CD8-positive, alpha-beta memory T cell (primary cell): ENCODE measurements at places on chromosomes 4 and X.

GRCh38 chr4:146123231-146123630, 52.3 kb upstream of the LSM6 start:
- DNase-seq: no peak
- H3K4me1 ChIP-seq: no peaks in the 10 kb centered on the region
- H3K4me3 ChIP-seq: no peak overlapping the region
- no peaks in the 10 kb centered on the region for H3K36me3 ChIP-seq

GRCh38 chr4:60443068-60443467, 757.1 kb upstream of the ADGRL3 start:
- H3K4me1 ChIP-seq: no peaks in the 10 kb centered on the region
- no peaks in the 10 kb centered on the region for H3K27me3 ChIP-seq
- H3K27ac ChIP-seq: no peak overlapping the region
- DNase-seq: no peak
- no peaks in the 10 kb centered on the region for H3K36me3 ChIP-seq

- no peaks in the 10 kb centered on the region for H3K4me1 ChIP-seq
- no peak overlapping the region for H3K27ac ChIP-seq
- no peaks in the 10 kb centered on the region for H3K36me3 ChIP-seq
These were observed 1150.6 kb downstream of the FAT4 start for GRCh38 chr4:126465341-126465740.

- H3K36me3 ChIP-seq: peaks cover 5% of the 10 kb centered on the region
- H3K27me3 ChIP-seq: no peaks in the 10 kb centered on the region
- H3K4me1 ChIP-seq: peaks cover 19% of the 10 kb centered on the region
These were observed 8.4 kb downstream of the UBE2K start for GRCh38 chr4:39706334-39706733.

DNA sequence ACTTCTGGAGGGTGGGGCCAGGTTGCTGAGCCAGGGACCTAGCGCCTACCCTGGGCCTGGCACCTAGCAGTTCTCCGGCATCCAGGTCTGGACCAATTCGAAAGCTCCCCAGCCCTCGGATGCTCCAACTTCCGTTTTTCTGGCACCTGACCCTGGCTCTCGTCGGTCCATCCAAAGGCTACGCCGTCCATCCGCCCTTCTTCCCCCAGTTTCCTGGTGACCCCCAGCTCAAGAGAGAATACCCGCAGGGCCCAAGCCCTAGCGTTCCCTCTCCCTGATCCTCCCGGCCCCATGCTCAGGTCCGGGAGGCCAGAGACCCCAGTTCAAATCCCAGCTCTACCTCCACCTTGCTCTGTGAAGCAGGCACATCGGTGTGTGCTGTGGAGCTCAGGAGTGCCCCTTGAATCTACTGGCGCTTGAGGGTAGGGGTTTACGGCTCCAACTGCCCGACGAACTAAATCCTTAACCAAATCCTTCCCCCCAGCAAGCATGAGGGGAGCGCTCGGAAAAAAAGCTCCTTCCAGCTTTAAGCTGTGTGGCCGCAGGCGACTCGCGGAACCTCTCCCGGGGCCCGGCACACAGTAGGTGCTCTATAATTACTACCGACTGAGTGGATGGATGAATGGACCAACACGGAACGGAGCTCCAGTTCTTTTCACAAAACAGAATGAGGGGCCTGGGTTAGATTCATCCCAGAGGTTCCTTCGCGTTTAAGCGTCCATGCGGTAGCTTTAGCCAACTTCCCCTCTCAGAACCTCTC, 1.1 kb downstream of the CRMP1 start:
- no peaks in the 10 kb centered on the region for H3K36me3 ChIP-seq
- H3K4me1 ChIP-seq: no peaks in the 10 kb centered on the region
- H3K4me3 ChIP-seq: no peak overlapping the region
- DNase-seq: no peak
- H3K27me3 ChIP-seq: peaks cover 16% of the 10 kb centered on the region
- H3K27ac ChIP-seq: no peak overlapping the region

- no peak overlapping the region for H3K27ac ChIP-seq
- no peaks in the 10 kb centered on the region for H3K4me1 ChIP-seq
- H3K4me3 ChIP-seq: no peak overlapping the region
- no peak for DNase-seq
These were observed 335.2 kb downstream of the PPP1R2C start for GRCh38 chrX:42442745-42443144.

GRCh38 chrX:13515211-13515930, 54.0 kb upstream of the EGFL6 start:
- H3K4me1 ChIP-seq: no peaks in the 10 kb centered on the region
- no peaks in the 10 kb centered on the region for H3K36me3 ChIP-seq
- DNase-seq: no peak
- no peak overlapping the region for H3K4me3 ChIP-seq
- H3K27ac ChIP-seq: no peak overlapping the region
- H3K27me3 ChIP-seq: no peaks in the 10 kb centered on the region

GRCh38 chr4:145186729-145187128, 6.3 kb upstream of the OTUD4 start:
- H3K27me3 ChIP-seq: no peaks in the 10 kb centered on the region
- no peak overlapping the region for H3K4me3 ChIP-seq
- no peak overlapping the region for H3K27ac ChIP-seq
- no peak for DNase-seq

GRCh38 chr4:2285613-2286381, 23.9 kb upstream of the MXD4 start:
- H3K36me3 ChIP-seq: no peaks in the 10 kb centered on the region
- DNase-seq: no peak
- H3K4me3 ChIP-seq: no peak overlapping the region
- H3K27ac ChIP-seq: no peak overlapping the region

DNA sequence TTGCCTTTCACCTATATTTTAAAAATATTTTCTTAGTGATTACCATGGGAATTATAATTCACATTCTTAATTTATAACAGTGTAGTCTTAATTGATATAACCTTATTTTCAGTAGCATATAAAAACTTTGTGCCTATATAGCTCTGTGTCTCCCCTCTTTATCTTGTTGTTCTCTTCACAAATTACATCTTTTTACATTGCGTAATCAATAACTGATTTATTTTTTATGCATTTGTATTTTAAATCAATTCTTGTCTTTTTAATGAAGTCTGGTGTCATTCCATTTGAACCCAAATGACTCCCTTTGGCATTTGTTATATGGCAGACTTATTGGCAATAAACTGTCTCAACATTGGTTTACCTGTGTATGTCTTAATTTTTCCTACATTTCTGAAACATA, 137.0 kb downstream of the SH3BGRL start:
- no peaks in the 10 kb centered on the region for H3K36me3 ChIP-seq
- DNase-seq: no peak
- no peaks in the 10 kb centered on the region for H3K4me1 ChIP-seq

DNA sequence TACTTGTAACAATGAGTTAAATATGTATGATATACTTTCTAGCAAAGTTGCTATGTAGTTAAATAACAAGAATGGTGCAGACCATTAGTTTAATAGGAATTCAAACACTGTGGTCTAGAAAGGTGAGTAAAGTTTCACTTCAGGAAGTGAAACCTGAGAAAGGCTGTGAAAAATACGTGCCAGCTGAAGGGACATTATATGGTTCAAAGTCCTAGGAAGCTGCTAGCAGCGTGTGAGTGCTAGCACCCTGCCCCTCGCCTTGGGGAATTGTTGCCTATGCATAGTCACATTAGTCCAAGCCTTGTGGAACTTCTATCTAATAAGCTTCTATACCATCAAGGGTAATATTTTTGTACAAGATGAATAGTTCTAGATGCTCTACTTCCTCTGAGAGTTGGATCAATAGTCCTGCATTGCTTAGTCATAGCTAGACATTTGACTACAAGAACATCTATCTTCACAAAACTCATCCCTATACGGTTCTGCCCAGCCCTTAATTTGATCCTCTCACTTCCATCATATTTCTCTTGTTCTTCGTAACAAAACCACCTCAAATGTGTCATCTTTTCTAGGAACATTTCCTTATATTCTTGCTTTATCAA, 45.8 kb upstream of the ARSJ start:
- H3K27me3 ChIP-seq: no peaks in the 10 kb centered on the region
- no peaks in the 10 kb centered on the region for H3K4me1 ChIP-seq
- H3K27ac ChIP-seq: no peak overlapping the region
- no peak overlapping the region for H3K4me3 ChIP-seq
- no peak for DNase-seq

DNA sequence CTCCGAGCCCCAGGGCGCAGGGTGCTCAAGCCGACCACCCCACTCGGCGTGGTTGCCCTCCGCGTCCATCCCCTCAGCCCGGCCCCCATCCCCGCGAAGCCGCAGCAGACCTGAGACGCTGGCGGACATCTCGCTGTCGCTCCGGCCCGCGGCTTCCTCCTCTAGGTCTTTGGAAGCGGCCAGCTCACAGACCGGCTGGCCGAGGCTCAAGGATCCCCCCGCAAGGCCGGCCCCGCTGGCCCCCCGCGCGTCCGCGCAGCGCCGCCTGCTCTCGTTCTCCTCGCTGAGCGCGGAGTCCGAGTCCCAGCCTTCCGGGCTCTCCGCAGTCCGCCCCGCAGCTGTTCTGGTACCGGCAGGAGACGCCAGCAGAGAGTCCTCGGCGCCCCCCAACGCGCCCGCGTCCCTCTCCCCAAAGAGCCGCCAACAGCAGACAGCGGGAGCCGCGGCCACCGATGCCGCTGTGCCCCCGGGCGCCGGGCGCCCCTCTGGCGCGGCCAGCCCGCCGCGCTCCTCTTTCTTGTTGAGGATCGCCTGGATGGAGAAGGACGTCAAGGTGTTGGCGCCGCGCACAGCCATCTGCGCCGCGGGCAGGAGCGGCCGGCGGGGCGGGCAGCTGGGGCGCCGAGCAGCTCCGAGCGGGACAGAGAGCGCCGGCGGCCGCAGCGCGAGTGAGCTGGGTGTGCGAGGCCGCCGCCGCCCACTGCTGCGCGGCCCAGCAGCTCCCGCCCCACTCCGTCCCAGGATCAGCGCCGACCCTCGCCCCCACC, at the start of gene NKX3-2:
NKX3-2 (minus strand) TSS at position 670 of the 767 bp plus-strand sequence; CDS start at position 576, 94 bp downstream.
- no peaks in the 10 kb centered on the region for H3K36me3 ChIP-seq
- H3K4me3 ChIP-seq: peak within 1 kb of the TSS; percentile 38
- H3K27ac ChIP-seq: no peak within 1 kb of the TSS
- peaks cover 82% of the 10 kb centered on the region for H3K27me3 ChIP-seq

DNA sequence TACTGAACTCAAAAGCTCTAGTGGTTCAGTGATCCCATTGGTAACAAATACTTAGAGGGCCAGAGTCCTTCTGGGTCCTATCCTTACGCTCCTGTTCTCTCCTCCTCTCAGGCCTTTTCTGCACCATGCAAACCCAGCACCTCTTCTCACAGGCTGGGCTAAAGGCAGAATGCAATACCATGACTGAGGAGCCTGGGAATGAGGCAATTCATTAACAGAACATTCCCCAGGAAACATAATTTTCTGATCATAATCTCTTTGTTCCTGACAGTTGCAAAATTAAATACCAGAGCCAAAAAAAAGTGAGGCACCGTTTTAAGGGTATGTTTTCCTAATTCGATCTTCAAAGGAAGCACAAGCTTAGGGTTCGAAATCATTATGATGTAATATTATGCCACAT, 9.0 kb downstream of the SORBS2 start:
- no peaks in the 10 kb centered on the region for H3K36me3 ChIP-seq
- H3K4me1 ChIP-seq: no peaks in the 10 kb centered on the region

- H3K27me3 ChIP-seq: no peaks in the 10 kb centered on the region
- peak overlapping the region; percentile 42 for H3K4me3 ChIP-seq
- no peaks in the 10 kb centered on the region for H3K36me3 ChIP-seq
- H3K4me1 ChIP-seq: peaks cover 74% of the 10 kb centered on the region
- H3K27ac ChIP-seq: peak overlapping the region; percentile 69
These were observed 4.8 kb upstream of the SH2D1A start for GRCh38 chrX:124341396-124342132.

DNA sequence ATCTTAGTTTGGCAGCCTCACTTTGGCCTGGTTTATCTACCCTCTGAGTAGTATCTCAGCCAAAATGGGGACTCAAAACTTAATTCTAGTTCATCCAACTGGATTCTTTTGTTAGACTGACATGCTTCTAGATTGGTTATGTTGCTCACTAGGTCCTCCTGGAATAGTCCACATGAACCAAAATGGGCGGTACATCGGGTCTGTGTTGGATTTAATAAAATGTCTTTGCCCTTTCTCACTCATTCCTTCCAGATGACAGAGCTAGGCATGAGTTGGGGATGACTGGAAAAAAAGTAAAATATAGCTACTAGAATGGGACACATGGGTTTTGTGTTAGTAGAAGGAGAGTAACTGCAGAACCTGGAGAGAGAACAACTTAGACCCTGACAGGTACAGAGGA, 247.9 kb downstream of the CCSER1 start:
- no peaks in the 10 kb centered on the region for H3K27me3 ChIP-seq
- no peaks in the 10 kb centered on the region for H3K36me3 ChIP-seq
- no peak overlapping the region for H3K4me3 ChIP-seq

- H3K27me3 ChIP-seq: no peaks in the 10 kb centered on the region
- no peaks in the 10 kb centered on the region for H3K36me3 ChIP-seq
- H3K4me3 ChIP-seq: no peak overlapping the region
- H3K4me1 ChIP-seq: no peaks in the 10 kb centered on the region
- no peak overlapping the region for H3K27ac ChIP-seq
These were observed 449.3 kb downstream of the RPA4 start for GRCh38 chrX:97332963-97333362.

DNA sequence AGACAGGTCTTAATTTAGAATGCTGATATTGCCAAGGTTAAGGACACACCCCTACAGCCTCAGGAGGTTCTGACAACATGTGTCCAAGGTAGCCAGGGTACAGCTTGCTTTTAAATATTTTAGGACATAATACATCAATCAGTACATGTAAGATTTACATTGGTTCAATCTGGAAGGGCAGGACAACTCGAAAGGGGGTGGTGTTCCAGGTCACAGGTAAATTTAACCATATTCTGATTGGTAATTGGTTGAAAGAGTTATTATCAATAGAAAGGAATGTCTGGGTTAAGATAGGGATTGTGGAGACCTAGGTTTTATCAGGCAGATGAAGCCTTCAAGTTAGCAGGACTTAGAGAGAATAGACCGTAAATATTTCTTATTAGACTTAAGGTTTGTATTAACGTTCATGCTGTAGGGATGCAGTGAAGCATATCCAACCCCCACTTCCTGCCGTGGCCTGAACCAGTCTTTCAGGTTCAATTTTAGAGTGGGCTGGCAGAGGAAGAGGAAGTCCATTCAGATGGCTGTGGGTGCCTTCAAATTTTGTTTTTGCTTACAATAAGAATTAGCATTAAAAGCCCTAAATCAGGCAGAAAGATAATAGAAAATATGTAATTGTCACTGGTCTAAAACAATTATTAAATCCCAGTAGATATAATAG, 136.5 kb upstream of the GALNTL6 start:
- no peak overlapping the region for H3K4me3 ChIP-seq
- no peaks in the 10 kb centered on the region for H3K36me3 ChIP-seq
- no peak overlapping the region for H3K27ac ChIP-seq
- H3K27me3 ChIP-seq: no peaks in the 10 kb centered on the region

DNA sequence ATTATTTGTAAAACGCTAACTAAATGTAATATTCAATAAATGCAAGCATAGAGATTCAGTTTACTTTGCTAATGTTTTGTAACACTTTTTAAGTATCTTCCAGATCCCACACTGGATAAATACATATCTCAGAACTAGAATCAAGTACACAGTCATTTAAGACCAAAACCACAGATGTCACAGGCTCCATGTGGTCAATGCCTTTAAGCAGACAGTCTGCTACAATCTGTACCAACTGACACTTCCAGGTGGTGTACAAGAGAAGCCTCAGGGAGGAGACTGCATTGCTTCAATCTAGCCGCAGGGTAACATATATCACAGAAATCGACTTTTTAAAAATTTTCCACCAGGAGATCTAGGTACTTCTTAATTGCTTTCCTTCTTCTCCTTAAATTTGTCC, 229.6 kb upstream of the DIAPH2 start:
- no peaks in the 10 kb centered on the region for H3K4me1 ChIP-seq
- H3K36me3 ChIP-seq: no peaks in the 10 kb centered on the region
- no peaks in the 10 kb centered on the region for H3K27me3 ChIP-seq
- H3K4me3 ChIP-seq: no peak overlapping the region
- DNase-seq: no peak

- no peak overlapping the region for H3K4me3 ChIP-seq
- H3K27me3 ChIP-seq: no peaks in the 10 kb centered on the region
- H3K27ac ChIP-seq: no peak overlapping the region
These were observed 96.3 kb downstream of the IQCM start for GRCh38 chr4:149719357-149719756.
